ENCODE measurements at places on chromosomes 11 and 22. TPM values are rescaled to one million over a fixed set of nuclear protein-coding genes. Genes with fewer than 3 reads are reported as not detected.

DDX25 gene
- not detected for total RNA-seq

FAM181B gene
- total RNA-seq, result under 0.01 TPM

MS4A6E gene
- not detected for total RNA-seq

MOGAT2 gene
- total RNA-seq, result not detected

CAVIN3 gene
- 114 TPM for total RNA-seq

NUDT8 gene
- 6.2 TPM for total RNA-seq

APOL5 gene
- total RNA-seq, result not detected

CHEK1 gene
- total RNA-seq, result 26.2 TPM

CELSR1 gene
- 5.2 TPM for total RNA-seq

SEPTIN5 gene
- total RNA-seq, result 31.2 TPM

INPP5J gene
- 0.52 TPM for total RNA-seq

SLC22A12 gene
- not detected for total RNA-seq

DNAJB7 gene
- total RNA-seq, result not detected

MRGPRX3 gene
- not detected for total RNA-seq

PDHX gene
- total RNA-seq, result 28.8 TPM

MUC6 gene
- total RNA-seq, result not detected

SAA4 gene
- total RNA-seq, result not detected

TTC36 gene
- total RNA-seq, result 1.2 TPM

ADORA2A gene
- total RNA-seq, result 7.0 TPM

NARS2 gene
- 11.7 TPM for total RNA-seq

MYO7A gene
- total RNA-seq, result not detected

APOA1 gene
- 0.32 TPM for total RNA-seq

IFITM2 gene
- total RNA-seq, result 518 TPM

ALDH3B2 gene
- not detected for total RNA-seq

GTSE1 gene
- total RNA-seq, result 5.9 TPM
